ENCODE measurements at places on chromosomes 16 and 17.

DNA sequence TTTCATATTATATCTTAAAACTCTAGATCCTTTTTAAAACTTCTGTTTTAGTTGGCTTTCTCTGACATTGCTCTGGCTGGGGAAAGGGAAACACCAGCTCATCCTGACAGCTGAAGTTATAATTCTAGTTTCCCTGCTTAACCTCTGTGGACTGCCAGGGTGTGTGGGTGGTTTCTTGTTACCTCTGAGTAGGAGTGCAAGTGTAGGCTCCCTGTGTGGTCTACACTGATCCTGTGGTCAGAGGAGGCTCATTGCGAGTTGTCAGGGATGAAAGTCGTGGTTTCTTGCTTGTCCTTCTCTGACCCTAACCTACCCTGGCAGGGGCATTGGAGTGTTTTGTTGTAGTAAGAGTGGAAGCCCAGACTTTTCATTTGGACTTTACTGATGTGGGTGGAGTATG, 221.0 kb downstream of the UTP18 start:
- DNase-seq, result no peak

DNA sequence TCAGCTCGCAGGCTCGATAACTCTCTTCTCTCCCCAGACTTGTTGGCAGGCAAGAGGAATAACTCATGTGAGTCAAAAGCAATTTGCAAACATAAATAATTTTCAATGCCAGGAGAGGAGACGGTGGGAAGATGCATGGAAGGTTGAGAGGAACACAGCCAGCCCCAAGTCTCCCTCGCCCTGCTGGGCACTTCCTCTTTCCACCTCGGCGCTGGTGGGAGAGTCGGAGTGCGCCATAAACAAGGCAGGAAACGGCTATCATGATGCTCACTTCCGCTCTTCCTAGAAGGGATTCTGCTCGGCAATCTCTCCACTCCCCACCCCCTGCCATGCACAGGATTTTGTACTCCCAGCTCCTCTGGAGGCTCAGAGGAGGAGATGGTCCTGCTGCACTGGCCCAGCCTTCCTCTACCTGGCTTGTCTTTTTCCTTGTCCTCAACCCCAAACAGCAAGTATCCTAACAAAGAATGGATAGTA, 13.0 kb downstream of the CBX4 start:
- DNase-seq, result no peak

- DNase-seq, result no peak
Measured at GRCh38 chr17:62164747-62165722, 100.0 kb upstream of the MED13 start.

GRCh38 chr17:45093444-45094110, 32.5 kb downstream of the NMT1 start:
- DNase-seq, result no peak

GRCh38 chr16:30609002-30609925, 925 bp downstream of the ZNF689 start:
- peak; percentile 41 for DNase-seq

DNA sequence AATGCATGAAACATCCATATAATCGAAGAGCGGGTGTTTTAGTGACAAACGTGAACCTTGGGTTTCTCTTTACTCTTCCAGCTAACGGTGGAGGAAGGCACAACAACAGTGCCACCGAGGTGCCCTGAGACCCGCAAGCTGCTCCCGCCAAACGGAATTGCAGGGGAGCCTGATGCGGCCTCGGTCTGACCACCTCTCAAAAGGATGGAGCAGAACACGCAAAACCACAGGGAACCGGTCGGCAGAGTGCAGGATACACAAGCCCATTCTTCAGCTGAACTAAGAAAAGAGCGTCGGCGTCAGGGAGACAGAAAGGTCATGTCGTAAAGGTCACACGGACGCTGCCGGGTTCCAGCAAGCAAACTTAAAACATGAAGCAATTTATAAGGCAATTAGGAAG, 109.5 kb upstream of the ZNF750 start:
- no peak for DNase-seq

GRCh38 chr17:3771140-3771539, 29.8 kb downstream of the ITGAE start:
- no peak for DNase-seq

GRCh38 chr16:61179561-61179960, 856.7 kb downstream of the CDH8 start:
- no peak for DNase-seq

DNA sequence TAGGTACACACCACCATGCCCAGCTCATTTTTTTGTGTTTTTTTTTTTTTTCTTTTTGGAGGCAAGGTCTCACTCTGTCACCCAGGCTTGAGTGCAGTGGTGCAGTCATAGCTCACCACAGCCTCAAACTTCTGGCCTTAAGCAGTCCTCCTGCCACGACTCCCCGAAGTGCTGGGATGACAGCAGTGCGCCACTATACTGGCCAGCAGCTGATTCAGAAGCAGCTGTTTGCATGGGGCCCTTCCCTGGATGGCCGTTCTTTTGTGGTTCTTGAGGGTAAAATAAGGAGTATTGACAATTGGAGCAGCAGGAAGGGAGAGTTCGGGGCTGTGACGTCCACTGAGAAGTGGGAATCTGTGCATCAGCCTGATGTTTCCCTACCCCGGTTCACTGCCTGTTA, 41.6 kb downstream of the KIAA0513 start:
- DNase-seq, result no peak

- DNase-seq, result no peak
Measured at GRCh38 chr17:55634702-55635101, 88.0 kb downstream of the TMEM100 start.

- DNase-seq, result no peak
Measured at GRCh38 chr17:38560503-38561318, 45.0 kb downstream of the SRCIN1 start.

DNA sequence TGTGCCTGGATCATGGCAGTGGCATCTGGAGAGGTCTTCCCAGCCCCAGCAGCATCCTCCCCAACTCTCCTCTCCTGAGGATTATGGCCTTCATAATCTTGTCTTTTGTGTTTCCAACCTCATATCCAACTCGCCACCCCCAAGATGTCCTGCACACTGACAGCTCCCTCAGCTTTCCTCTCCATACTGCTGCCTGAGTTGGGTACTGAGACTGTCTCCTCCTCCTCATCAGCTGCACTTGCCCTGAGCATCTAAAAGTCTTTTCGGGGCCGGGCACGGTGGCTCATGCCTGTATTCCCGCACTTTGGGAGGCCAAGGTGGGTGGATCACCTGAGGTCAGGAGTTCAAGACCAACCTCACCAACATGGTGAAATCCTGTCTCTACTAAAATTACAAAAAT, 2.0 kb downstream of the CD300LB start:
- DNase-seq, result no peak

DNA sequence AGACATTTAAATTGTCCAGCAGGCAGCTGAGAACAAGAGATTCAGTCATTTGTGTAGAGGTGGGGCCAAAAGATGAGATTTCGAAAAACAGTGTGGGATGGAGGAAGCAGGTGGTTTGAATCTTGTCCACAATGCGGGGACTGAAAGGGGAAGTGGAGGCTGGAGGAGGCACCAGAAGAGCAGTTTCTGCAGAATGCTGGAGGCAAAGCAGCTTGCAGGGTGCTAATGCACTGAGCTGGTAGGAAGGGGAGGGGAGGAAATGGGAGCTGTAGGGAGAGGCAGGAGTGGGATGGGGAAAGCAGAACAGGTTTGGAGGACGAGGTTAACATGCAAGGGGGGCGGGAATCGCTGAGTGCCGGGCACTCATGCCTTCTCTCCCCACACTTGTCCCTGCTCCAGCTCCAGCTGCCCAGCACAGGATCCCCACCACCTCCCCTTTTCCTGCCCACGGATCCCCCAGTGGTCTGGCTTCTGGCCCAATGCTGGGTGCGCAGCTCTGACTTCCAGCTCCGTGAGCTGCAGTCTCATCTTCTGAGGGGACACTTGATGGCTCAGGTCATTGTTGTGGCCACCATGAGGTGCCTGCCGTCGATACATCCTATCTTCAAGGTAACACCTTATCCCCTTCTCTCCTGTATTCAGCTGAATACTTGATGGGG, 9.4 kb downstream of the C17orf100 start:
- DNase-seq, result no peak

GRCh38 chr17:58344047-58344790, 7.8 kb downstream of the SUPT4H1 start:
- DNase-seq, result peak; percentile 91

- no peak for DNase-seq
Measured at GRCh38 chr17:39231091-39231561, 5.4 kb upstream of the STAC2 start.
